ENCODE measurements at places on chromosomes 16 and 17.
A peak's percentile ranks its signal among the peaks of the same experiment; 100 is the strongest.

DNA sequence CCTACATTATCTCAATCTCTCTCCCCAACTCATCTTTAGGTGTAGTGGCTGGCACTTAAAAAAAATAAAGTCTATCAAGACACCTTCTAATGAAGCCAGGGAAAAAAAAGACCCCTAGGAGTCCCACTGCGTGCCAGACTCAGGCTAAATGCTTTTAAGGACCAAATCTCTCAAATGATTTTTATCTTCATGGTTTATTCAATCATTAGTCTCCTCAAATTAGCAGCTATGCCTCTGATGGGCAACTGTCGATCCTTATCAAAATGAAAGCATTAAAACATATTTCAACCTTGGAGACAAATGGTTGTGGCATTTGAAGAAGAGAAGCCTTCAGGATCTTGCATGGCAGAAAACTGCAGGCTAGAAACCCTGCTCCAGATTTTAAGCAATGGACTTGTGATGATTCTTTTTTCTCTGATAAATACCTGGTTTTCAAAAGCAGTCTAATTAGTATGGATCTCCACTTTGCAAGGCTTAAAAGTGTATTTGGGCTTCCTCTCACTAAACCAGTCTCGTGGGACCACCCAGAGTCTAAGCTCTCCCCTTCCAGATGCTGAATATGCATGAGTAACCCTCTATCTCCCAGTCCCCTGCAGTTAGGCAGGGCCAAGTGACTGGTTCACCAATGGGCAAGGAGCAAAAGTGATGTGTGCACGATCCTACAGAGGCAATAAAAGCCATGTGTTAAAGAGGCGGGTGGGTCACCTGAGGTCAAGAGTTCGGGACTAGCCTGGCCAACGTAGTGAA lies 14.9 kb downstream of the ITPRIPL2 start:
- no peak for DNase-seq

GRCh38 chr17:69478916-69479315 lies 64.4 kb downstream of the MAP2K6 start:
- no peak for DNase-seq

DNA sequence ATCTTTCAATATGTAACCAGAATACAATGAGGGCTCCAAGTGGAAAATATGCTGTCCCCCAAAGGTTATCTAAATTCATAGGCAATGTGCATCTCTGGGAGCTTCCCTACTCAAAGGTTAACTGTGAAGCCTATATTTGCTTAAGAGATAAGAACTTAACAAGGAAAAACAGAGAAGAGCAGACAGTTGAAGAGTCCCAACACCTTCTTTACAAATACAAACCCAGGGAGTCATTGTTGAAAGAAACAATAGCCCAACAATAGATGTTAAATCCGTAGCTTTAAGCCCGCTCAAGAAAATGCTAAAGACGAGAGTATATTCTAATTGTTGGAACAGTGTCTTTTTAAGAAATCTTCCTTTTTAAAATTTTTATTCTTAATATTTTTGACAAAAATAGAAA lies 87.8 kb downstream of the CDH8 start:
- DNase-seq = no peak

DNA sequence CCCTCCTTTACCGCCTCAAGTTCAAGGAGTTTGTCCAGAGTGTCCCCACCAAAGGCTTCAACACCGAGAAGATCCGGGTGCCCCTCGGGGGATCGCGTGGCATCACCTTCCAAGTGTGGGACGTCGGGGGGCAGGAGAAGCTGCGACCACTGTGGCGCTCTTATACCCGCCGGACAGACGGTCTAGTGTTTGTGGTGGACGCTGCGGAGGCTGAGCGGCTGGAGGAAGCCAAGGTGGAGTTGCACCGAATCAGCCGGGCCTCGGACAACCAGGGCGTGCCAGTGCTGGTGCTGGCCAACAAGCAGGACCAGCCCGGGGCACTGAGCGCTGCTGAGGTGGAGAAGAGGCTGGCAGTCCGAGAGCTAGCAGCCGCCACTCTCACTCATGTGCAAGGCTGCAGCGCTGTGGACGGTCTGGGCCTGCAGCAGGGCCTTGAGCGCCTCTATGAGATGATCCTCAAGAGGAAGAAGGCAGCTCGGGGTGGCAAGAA lies 1.1 kb downstream of the ARL4D start:
- DNase-seq = no peak

DNA sequence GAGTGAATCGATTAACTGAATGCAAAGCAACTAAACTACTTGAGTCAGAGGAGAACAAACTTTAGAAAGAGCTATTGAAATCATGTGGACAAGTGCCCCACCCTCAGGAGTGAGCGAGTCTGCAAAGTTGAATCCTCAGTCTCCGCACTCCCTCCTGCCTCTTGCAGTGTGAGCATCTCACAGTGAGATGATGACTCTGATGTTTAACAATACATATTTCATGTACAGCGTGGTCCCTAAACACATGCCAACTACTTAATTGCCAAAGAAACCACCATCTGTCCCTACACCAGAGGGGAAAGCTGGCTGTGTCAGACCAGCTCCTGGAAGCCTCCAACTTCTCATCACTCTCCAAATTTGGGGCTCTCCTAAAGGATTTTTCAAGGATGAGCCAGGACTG lies 31.2 kb downstream of the PIMREG start:
- no peak for DNase-seq

DNA sequence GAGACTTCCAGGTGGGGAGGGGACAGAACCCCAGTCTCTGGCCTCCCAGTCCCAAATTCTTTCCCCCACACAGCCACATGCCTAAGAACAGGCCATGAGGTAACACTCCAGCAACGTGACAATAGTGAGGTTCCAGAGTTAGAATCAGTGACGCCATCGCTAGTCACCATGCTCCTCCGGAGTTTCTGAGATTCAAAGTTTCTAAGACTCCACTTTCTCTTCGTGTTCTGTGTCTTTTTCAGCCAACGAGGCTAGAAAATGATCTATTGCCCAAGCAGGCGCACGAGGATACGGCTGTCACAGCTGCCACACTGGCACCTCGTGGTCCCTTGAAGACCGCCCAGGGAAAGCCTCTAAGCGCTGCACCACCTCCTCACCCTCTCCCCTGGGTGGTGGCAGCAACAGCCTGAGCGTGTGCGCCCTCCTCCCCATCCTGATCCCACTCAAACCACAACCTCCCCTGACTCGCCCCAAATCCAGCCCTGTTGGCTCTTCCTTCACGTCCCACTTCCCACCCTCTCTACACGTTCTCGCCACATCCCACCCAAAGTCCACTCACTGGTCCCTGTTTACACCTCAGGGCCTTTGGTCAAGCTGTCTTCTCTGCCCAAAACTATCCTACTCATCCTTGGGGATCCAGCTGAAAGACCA lies 1.0 kb downstream of the MCRIP1 start:
- no peak for DNase-seq

GRCh38 chr17:19867329-19868078 lies at the start of gene ULK2:
TSS of gene ULK2 (minus strand) at chr17:19867936. CDS start at chr17:19867417, 519 bp downstream.
- DNase-seq = peak; percentile 84

DNA sequence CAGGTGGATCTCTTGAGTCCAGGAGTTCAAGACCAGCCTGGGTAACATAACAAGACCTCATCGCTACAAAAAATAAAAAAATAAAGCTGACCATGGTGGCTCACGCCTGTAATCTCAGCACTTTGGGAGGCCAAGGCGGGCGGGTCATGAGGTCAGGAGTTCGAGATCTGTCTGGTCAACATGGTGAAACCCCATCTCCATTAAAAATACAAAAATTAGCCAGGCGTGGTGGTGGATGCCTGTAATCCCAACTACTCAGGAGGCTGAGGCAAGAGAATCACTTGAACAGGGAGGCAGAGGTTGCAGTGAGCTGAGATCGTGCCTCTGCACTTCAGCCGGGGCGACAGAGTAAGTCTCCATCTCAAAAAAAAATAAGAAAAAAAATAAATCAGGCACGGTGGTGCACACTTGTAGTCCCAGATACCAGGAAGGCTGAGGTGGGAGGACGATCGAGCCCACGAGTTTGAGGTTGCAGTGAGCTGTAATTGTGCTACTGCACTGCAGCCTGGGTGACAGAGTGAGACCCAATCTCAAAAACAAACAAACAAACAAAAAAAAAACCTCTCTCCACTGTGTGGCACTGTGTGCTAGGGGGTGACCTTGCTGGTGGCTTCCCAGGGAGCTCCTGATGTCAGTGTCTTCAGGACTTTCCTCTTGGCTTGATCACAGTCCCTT lies 19.8 kb upstream of the MAPK3 start:
- DNase-seq = peak; percentile 32

DNA sequence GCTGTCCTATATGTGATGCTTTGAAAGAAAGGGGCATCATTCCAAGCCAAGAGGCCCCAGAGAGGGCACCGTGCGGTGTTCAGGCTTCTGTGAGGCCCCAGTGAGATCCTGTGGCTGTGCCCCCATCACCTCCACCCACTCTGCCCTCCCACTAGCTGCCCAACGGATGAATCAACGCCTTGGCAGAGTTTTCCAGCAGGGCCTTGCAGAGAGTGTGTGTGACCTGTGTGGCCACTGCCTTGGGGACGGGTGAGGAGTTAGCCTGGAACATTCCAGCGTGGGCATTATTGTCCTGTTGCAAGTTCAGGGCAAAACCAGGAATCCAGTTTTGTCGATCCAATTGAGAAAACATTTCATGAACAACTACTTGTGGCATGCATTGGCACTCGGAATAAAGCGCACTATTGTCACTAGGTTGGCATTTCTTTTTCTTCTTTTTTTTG lies 53.7 kb downstream of the SF3B3 start:
- no peak for DNase-seq

GRCh38 chr17:81039854-81040758 lies 5.2 kb downstream of the BAIAP2 start:
- DNase-seq = no peak

GRCh38 chr17:50675190-50675589 lies 32.5 kb downstream of the ANKRD40 start:
- DNase-seq = no peak

DNA sequence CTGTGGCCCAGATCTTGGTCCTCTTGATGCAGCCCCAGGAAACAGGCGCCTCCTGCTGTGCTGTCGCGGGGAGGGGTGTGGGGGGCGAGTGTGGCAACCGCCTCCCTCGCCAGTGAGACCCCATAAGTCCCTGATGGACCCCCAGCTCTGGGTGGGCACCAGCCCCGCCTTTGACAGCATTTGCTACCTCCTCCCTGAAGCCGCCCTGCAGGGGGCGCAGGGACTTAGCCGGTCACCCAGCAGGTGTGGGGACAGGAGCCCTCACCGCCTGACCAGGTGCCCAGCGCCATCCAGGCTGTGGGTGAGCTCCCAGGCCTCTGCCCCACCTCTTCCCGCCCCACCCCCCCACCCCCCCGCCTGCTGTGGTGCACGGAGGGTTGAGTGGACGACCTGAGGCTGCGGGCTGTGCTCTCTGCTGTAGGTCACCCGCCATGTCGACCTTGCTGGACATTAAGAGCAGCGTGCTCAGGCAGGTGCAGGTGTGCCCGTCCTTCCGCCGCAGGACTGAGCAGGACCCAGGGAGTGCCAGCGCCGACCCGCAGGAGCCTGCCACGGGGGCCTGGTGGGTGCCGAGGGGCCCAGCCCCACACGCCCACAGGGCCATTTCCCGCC lies 4.8 kb downstream of the BAIAP3 start:
- no peak for DNase-seq

GRCh38 chr16:10297341-10298006 lies 88.4 kb upstream of the ATF7IP2 start:
- DNase-seq = no peak

DNA sequence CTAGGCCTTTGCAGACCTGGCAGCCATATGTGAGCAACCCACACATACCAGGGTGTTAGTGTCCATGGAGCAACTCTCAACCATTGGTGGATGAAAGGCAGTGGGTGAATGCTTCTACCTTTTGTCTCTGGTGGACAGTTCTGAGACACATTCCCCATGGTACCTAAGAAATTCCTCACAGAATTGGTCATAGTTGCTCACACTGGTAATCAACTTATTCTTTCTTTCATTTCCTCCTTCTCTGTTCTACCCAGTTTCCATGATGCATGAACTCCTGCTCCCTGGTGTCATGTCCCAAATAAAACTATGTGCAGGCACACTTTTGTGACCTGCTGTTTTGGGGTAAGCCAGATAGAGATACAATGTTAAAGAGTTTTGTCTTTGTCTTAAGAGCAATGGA lies 33.2 kb upstream of the MPHOSPH6 start:
- no peak for DNase-seq

GRCh38 chr16:11784038-11784369 lies 13.1 kb downstream of the ZC3H7A start:
- no peak for DNase-seq

DNA sequence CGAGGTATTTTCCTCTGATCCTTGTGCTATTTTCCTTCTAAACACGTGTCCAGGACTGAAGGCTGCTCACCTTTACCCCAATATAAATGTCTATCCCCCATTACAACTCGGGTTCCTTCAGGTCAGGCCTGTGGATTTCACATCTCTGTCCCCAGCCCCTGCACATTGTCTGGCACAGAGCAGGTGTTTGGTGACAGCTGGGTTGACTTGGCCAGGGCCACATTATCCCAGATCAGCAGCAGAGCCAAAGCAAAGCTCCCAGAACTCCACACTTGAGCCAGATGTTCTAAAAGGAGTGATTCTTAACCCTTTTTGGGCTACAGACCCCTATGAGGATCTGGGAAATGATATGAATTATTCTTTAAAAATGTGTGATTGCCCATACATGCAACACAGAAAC lies 18.0 kb upstream of the SPATA32 start:
- no peak for DNase-seq

DNA sequence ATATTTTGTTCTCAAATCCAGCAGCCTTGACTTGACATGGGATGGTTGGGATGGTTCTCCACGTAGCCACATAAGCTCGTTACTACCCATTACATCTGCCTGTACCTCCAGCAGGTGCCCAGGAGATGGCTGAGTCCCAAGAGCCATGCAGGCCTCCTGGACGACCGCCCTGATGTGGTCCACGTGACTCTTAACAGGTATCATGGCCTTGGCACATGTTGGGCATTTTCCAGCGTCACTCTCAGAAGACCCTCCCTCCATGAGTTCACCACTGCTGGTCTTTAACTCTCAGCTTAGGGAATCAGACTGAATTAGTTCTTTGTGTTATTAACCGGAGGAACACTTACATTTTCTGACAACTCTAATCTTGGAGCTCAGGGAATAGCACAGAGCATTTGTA lies 161.5 kb downstream of the CDH13 start:
- no peak for DNase-seq

DNA sequence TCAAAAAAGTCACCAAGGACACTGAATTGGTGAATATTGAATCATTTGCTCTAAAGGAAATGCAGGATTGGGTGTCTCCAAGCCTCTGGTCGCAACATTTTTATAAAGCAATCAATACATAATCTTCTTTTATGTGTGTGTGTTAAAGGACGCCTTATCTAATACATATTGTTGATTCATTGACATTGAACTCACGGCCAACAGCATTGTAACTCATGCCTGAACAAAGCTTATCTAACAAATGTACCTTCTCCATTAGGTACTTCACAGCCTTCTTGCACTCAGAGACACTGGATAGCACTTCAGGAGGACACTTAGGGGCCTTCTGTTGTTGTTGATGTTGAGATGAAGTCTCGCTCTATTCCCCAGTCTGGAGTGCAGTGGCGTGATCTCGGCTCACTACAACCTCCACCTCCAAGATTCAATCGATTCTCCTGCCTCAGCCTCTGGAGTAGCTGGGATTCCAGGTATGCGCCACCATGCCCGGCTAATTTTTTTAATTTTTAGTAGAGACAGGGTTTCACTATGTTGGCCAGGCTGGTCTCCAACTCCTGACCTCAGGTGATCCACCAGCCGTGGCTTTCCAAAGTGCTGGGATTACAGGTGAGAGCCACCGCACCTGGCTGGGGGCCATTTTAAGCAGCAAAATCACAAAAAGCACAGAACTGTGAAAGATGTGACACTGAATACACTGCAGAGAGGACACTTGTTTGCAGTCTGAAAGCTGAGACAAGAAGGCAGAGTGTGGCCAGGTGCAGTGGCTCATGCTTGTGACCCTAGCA lies 13.2 kb upstream of the PDXDC1 start:
- no peak for DNase-seq

Data from iPS-NIHi11 (cell line).